NCI-H524 (cell line): ENCODE measurements at places on chromosomes 7 and 10.

- DNase-seq: no peak
Observed at GRCh38 chr7:81232084-81232799, 313.4 kb upstream of the SEMA3C start.

GRCh38 chr10:33047655-33048054, 89.6 kb upstream of the ITGB1 start:
- no peak for DNase-seq

DNA sequence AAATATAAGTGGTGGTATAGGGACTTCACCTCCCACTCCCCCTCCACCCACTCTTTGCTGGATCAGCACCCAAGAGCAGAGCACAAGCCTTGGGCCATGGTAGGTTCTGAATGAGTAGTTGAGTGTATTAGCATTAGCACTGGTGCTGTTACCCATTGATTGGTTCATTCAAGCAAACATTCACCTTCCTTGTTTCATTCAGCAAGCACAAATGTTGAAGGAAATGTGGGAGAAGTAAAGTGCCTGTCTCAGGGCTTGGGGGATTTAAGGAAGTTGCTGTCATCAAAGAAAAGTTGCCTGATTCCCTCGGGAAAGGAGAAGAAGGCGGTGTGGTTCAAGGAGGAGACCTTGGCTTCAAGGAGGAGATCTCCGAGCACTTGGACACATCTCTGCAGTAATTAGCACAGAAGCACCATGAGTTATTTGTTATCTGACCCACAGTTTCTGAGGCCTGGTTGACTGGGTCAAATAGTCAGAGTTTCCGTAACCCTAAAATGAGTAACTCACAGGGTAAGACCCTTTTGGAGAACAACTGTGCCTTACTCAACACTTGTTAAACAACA, 17.3 kb downstream of the IL2RA start:
- DNase-seq: no peak

DNA sequence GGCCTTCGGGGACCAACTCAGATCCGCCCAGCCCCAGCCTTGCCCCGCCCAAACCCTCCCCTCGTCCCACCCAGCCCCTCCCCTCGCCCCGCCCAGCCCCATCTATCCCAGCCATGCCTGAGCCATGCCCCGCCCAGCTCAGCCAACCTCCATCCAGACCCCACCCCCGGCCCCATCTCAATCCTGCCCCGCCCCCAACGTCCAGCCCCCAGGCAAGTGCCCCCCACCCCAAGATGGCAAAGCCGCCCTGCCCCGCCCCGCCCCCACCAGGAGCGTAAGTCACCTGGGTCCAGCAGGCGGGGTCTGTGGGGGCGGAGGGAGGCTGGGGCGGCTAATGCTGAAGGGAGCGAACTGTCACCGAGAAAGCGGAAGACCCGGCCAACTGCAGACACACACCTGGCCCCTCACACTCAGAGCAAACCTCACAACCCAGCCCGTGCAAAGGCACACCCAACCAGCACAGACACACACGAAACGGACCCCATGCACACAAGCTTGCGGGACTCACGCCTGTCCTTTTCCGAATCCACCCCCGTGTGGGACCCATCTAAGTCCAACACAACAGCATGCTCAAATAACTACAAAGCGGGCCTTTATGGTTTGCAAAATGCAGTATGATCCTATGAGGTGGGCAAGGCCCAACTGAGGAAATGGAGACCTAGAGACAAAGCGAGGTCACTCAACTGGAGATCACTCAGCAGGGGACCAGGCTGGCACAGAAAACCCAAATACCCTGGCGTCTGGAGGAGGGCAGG, 11.5 kb upstream of the OGA start:
- DNase-seq: no peak

DNA sequence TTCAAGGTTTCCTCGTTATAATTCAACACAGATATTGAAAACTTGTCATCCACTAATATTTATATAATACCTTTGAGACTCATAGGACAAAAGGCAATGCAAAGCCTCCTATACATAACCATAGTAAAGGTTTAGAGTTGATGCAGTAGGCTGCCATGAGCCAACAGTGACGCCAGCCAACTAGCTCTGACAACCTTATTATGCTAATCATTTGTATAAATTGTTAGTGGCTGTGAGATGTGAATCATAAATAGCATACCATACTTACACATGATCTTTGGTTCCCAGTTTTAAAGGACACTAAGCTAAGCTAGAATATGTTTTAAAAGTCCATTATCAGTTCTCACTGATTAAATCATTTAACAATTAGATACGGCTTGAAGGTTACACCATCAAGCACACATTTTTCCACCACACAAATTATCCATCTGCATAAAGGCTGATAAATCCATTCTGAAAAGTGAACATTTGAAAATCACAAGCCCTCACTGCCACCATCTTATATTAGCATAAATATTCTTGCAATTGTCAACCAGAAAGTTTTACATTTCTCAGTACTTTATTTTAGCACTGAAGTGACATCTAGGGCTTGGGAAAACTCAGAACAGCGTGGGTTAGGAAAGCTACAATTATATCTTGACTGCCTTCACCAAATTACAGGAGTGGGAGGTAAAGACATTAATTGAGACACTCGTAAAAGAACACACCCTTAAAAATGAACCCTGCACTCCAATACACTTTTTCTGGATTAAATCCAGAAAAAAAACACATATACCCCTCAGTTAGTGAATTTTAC, 30.7 kb downstream of the COA1 start:
- no peak for DNase-seq

DNA sequence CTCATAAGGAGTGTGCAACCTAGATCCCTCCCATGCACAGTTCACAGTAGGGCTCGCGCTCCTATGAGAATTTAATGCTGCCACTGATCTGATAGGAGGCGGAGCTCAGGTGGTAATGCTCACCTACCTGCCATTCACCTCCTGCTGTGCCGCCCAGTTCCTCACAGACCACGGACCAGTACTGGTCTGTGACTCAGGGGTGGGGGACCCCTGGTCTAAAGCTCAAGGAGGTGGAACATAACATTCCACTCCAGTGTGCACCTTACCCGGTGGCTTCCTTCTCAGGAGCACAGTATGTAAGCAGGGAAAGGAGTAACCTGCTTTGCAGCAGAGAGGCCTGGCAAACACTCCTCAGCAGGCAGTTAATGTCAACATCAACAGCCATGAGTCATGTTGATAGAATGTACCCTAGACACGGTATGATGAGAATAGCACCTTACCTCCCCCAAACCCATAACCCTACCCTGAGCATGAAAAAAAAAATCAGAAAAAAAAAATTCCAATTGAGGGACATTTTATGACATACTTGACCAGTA, 273.5 kb downstream of the FGFR2 start:
- no peak for DNase-seq

GRCh38 chr7:129828078-129828762, 124.5 kb downstream of the UBE2H start:
- no peak for DNase-seq

GRCh38 chr10:112271982-112272381, 11.2 kb upstream of the TECTB start:
- no peak for DNase-seq

DNA sequence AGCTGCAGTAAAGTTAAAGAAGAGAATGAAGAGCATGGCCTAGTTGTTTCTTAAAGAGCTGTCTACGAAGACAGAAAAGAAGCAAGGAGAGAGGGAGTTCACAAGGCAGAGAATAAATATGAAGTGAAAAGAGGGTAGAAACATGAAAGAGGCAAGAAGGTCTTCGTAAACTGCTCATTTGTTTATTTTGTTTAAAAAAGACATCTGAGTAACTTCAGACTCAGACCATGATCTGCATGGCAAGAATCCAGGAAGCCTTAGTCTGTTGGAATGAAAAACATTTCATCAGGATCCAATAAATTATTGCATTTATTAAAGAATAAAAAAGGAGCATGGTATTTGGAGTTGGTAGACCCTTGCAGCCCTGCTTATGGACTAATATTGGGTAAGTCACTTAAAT, 151.1 kb downstream of the SEM1 start:
- DNase-seq: no peak

- no peak for DNase-seq
Observed at GRCh38 chr10:22856444-22857074, 71.3 kb upstream of the ARMC3 start.

DNA sequence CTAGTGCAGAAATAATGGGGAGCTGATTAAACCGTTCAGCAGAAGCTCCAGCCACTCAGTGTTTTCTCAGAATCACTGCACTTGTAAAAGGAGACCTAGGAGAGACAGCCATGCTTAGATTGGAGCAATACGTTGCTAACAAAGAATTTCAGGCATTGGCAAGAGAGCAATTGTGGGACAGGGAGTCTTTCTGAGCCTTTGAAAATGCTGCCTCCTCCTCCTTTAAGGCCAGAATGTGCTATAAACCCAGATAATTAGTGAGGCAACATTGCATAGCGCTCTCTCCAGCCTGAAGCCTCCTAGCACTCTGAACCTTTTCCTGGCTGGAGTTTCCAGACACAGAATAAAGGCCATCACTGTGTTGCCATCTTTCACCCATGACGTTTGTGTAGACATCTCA, 18.5 kb upstream of the PTPRN2 start:
- DNase-seq: no peak

DNA sequence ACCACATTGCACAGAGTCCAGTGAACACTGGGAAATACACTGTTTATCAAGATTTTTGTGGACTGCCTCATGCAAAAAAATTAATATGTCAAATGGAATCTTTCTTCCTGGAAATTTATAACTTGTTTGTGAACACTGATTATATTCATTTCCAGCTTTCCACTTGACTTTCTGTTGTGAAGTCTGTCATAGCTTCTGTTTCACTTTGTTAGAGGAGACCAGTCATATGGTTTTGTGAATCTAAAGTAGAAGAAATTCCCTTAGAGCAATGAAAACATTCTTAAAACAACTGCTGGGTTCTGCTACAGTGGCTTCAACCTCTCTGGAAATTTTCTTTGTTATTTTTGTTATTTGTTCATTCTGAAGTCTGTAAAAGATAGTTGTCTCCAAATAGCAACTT, 349.5 kb upstream of the NFE2L3 start:
- no peak for DNase-seq

DNA sequence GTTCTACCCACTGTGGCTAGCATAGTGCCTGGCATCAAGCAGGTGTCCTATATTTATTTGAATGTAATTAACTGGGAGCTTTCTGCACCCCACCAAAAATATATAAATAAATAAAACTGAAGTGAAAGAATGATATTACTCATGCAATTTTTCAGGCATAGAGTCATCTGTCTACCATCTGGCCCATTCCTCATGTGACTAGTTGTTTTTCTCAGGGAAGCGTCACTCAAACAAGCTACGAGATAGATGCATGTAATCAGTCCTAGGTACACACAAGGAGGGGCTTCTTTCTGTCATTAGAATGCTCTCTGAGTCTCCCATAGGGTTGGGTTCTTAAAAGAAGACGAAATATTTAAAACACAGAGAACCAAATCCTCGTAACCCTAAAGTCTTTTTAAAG, 255.5 kb upstream of the KMT2E start:
- DNase-seq: peak; percentile 3

- DNase-seq: no peak
Observed at GRCh38 chr10:75512203-75512933, 80.9 kb downstream of the LRMDA start.

DNA sequence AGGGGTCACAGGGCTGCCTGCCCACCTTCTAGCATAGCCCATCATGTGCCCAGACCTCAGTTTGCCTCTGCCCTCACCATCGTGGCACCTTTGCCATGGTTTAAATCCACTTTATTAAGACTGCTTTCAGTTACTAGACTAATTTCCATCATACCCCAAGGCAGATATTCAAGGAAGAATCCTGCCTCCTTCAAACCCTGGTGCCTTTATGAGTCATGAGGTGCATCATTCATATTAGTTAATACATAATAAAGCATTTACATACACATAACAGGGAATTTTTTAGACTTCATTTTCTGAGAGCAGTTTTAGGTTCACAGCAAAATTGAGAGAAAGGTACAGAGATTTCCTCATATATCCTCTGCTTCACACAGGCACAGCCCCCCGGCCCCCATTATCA, 62.8 kb downstream of the CXCL12 start:
- no peak for DNase-seq

DNA sequence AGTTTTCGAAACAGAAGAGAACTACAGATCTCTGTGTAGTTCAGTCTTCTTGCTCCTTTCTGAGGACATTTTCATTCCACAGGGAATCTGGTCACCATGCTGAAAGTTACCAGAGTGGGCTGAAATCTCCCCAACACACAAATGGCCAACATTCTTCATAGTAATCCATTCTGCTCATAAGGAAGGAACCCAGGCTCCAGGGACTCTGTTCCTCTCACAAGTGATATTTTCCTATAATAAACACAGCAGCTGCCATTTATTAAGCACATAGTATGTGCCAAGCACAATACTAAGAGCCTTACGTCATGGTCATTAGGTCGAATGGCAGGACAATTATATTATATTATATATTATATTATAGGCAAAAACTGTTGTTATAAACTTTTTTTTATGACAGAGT, 109.8 kb downstream of the RAB11FIP2 start:
- no peak for DNase-seq

- DNase-seq: no peak
Observed at GRCh38 chr10:75276069-75276872, 40.5 kb upstream of the COMTD1 start.

- DNase-seq: no peak
Observed at GRCh38 chr7:127677433-127678230, 25.6 kb downstream of the SND1 start.

DNA sequence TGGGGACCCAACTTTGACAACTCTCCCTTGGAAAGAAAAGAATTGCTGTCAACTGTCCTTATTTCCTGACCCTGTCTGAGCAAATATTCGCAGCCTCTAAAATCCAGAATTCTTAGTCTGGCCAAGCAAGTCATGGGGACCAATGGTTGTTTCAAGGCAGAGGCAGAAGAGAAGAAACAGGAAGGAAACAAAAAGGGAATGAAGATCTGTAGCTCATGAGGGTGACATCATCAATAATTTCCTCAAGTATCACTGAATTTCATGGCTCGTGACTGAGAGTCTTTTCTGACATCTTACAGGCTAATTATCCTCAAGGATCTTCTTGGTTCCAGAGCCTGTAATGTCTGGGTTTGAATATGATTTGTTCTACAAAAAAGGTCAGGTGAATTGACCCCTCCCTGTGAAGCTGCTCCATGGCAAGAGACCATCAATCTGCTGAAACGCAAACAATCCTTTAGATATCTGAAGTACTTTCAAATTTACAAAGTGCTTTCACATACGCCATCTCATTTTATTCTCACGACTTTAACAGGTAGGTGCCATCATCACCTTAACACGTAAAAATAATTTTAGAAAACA, 5.8 kb downstream of the CDK6 start:
- peak; percentile 60 for DNase-seq
